ENCODE measurements at places on chromosomes 1 and 21. TPM values are rescaled to one million over a fixed set of nuclear protein-coding genes. Genes with fewer than 3 reads are reported as not detected.

The INTS7 gene
- total RNA-seq, result 15.3 TPM

The CLCNKA gene
- not detected for total RNA-seq

The SPRR2E gene
- not detected for total RNA-seq

The OR2L8 gene
- total RNA-seq, result not detected

The ERVH48-1 gene
- total RNA-seq, result not detected

The NTNG1 gene
- total RNA-seq, result 6.4 TPM
